CD8-positive, alpha-beta memory T cell (primary cell): ENCODE measurements at places on chromosomes 3 and 15.

- no peak for DNase-seq
These were observed 38.8 kb downstream of the TM2D3 start for GRCh38 chr15:101613130-101614000.

GRCh38 chr15:63020759-63021430 lies 21.7 kb upstream of the TPM1 start:
- no peak for DNase-seq

DNA sequence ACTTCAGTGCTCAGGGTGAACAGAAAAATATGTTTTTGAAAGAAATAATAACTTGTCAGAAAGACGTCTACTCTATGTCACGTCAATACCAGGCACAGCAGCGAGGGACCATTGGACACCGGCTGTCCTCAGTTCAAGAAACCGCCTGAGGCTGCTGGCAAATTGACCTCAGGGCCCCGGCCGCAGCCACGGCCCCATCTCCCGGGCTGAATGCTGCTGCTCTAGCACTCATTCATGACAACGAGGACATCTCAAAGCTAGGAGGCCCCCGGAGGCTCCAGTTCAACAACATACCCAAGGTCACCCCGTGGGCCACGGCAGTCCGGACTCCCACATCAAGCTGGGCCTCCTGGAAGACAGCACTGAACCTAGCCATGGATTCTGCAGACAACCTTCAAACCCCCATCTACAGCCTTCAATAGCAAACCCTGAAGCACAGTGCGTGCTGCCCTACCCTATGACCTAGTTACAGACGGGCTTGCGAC lies 204.0 kb upstream of the NSMCE3 start:
- no peak for DNase-seq

GRCh38 chr3:16286751-16287543 lies 21.9 kb downstream of the OXNAD1 start:
- no peak for DNase-seq

GRCh38 chr3:177932346-177932745 lies 603.9 kb upstream of the KCNMB2 start:
- no peak for DNase-seq

DNA sequence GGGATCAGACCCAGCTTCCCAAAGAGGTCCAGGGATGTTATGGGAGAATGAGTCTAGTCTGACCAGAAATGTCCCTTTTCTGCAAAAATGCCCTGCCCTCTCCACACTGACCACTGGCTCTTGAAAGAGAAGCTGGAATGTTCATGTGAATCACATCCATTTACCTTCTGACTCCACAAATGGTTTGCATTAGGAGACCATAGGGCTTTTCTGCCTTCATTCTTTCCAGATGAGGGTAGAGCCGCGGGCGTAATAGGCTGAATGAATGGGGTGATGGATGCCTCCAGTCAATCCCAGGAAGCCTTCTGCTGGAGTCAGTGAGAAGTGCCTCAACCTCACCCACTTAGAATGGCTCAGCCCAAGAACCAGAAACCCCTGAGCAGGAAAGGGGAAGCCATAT lies 47.2 kb upstream of the IREB2 start:
- DNase-seq: no peak

GRCh38 chr3:136141891-136142290 lies 54.2 kb downstream of the MSL2 start:
- no peak for DNase-seq

DNA sequence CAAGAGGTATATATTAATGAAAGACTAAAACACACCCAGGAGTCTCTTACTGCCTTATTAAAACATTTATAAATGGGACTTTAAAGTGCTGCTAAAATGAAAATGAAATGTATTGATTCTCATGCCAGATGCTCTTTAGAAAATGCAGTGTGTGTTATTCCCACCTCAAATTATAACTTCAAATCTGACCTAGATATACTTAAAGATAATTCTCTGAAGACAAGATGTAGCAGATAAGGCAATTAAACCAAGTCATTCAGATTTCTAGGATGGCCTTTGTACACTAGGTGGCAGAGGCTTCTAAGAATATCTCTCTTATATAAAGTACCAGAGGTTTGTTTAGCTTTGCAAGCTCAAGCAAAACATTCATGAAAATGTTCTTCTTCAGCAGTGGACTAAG lies 26.9 kb upstream of the GOLGA8B start:
- DNase-seq: peak; percentile 5

- DNase-seq: no peak
These were observed 422.0 kb upstream of the FRG2C start for GRCh38 chr3:75242012-75242735.

DNA sequence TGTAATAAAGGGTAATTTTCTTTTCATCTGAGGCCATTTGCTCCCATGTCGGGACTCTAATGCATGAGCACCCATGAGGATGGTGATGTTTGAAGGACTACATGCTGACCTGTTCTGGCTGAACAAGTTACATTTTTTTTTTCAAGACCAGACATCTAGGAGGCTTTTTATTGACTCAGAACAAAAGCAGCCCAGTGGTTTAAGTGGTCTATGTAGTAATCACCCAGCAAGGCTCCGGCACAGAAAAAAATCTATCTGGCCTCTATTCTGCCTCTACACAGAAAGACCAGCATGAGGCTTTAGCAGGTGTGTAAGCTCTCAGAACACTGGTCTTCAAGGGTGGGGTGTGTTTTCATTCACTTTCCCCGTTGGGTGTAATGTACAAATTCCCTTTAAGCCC lies 95.1 kb upstream of the ZBED2 start:
- DNase-seq: no peak

DNA sequence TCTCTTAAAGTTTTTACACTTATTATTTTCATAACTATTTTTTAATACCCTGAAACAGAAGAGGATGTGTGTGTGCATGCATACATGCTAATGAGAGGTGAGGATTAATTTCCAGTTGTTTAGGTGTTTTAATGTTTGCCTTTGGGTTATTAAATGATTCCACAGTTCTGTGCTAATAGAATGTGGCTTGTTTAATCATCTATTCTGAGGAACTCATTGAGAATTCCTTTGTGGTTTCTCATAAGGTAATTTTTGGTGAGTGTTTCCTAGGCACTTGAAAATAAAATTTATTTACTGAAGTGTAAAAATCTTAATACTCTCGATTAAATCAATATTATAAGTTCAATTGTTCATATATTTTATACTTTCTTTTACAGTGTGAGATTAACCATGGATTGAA lies 38.0 kb downstream of the STAC start:
- no peak for DNase-seq

GRCh38 chr15:91152896-91153581 lies 53.0 kb downstream of the SV2B start:
- no peak for DNase-seq

DNA sequence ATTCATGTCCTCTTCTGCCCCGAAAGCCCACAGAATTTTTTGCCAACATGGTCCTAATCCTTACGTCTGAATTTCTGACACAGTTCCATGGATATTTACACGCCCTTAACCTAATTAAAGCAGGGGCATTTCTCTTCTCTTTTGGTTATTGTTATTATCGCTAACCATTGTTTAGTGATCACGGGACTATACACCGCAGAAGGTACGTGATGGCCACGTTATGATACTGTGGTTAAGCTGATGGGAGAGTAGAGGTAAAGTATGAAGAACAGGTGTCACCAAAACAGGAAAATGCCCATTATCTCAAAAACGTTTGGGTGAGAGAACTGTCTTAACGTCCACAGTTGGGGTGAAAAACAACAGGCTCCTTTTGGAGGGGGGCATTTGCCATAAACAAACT lies 26.4 kb downstream of the CCR4 start:
- DNase-seq: no peak

DNA sequence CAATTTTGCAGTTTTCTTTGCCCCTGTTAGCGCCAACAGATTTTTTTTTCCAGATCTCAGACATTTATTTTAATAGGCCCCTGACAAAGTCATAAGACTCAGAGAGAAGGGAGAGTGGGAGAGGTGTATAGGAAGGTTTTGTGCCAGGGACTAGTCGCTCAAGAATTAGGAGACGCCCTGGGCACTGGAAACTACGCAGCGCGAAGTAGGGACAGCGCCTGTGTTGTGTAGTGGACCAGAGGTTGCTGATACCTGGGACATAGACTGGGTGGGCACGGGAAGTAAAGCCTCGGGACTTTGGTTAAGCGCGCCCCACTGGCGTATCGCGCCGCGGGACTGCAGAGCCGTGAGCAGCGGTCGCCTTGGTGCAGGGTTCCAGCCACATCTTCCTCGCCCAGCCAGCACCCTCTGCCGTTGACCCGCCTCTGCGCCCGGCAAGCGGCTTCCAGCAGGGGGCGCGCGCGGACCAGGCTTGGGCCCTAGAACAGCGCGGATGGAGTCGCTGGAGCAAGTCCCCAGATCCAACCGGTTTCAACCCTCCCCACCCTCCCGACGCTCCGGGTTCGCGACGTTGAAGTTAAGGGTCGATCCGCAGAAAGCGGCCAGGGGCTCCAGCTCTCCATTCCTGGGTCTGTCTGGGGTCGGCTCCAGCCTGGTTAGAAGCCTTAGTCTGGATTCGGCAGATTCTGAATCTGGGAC lies 3.0 kb upstream of the ISLR2 start:
- peak; percentile 72 for DNase-seq

DNA sequence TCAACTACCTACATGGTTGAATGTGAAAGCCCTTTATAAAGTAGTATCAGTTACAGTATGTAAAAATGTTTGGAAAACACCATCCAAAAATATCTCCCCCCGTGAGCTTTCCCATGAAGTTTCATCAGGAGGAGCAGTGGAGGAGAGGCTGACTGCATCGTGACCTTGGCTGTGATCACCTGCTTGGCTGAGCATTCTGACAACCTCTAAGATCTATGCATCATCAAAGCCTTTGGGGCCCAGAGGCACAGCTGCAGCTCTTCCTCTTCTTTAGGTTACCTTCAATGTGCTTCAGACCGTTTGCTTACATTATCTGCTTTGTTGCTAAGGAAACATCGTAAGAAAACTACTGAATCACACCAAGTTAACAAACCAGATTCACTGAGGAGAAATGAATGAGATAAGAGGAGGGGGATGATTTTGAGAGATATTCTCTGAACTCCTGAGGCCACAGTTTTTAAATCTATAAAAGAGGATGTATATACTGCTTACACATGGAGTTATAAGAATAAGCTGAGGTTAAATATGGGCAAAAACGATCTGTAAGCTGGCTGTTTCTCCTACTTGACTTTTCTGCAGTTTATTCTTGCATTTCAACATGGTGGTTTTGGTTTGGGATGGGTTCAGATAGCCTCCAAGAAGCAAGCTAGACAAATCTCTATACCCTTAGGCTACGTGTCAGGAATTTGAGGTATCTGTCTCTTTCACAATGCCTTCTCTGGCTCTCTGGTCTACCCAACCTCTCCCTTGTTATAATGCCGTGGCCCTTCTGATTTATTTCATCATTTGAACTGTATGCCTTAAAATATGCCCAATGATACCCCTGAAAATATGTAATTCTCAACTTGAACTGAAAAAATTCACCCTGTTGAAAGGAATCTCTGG lies 4.0 kb downstream of the GCSAM start:
- peak; percentile 79 for DNase-seq

- no peak for DNase-seq
These were observed 25.0 kb downstream of the MEX3B start for GRCh38 chr15:82020625-82021394.

- peak; percentile 15 for DNase-seq
These were observed 306.4 kb downstream of the MAGI1 start for GRCh38 chr3:65732051-65732935.

GRCh38 chr3:64079369-64080150 lies 56.3 kb upstream of the PSMD6 start:
- no peak for DNase-seq

GRCh38 chr3:39138804-39139415 lies 14.5 kb downstream of the CSRNP1 start:
- no peak for DNase-seq

DNA sequence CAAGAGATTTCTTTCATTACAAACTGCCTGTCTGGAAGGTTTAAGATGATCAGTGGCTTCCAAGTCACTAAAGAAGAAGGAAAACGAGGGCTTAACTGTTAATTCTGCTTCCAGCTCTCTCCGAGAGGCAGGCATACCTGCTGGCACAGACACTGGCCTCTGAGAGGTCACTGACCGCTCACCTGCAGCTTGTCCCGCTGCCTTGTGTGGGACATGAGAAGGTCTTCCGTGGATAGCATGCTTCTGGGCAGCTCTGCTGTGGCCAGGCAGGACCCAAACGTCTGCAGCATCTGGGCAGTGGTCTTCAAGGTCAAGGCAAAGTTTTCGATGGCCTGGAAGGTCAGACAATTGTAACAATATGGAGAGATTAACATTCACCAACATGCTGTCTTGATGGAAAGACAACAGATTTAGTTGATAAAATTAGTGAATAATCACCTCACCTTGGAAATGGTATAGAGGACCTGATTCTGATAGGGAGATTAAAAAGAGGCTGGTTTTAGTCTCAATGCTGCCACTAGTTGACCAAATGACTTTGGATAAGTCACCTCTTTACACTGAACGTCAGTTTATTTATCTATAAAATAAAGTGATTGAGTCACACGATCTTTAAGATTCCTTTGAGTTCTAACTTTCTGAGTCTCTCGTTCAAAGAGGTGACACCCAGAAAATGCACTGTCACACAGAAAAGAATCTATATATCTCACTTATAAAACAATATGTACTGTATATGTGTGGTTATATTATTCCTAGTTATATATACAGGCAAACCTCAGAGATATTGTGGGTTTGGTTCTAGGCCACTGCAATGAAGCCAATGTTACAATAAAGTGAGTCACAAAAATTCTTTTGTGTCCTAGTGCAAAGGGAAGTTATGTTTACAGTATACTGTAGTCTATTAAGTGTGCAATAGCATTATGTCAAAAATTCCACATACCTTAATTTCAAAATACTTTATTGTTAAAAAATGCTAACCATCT lies 65.1 kb downstream of the B3GNT5 start:
- no peak for DNase-seq

GRCh38 chr3:87136066-87136596 lies 91.0 kb upstream of the CHMP2B start:
- no peak for DNase-seq

DNA sequence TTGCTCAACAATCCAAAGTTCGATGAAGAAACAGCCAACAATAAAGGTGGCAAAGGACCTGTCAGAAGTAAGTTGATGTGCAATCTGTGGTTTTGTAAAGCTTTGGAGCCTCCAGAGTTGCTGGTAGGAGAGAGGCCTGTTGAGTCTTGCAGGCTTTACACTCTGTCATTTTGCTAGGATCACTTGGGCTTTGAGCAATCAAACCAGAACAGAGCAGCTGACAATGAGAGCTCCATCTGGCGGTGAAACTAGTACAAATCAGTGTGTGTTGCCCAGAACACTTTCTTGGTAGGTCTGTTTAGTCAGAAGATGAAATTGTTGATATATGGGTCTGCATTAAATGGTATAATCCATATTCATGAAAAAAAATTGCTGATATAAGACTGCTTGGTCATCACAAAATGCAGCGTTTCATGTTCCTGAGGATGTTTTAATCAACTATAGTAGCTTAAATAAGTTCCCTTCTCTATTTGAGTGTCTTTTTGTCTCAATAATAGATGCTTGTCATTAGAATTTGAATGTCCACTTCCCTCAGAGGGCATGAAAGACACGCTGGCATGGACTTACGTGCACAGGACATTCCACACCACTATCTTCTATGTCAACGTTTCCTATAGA lies 25.7 kb downstream of the TMOD2 start:
- peak; percentile 37 for DNase-seq
